ENCODE measurements at places on chromosomes 5 and 9. TPM values are rescaled to one million over a fixed set of nuclear protein-coding genes. Genes with fewer than 3 reads are reported as not detected.

OCLN gene
- total RNA-seq = 1.6 TPM

SLCO4C1 gene
- total RNA-seq = 0.46 TPM

OBP2B gene
- not detected for total RNA-seq

ZNF879 gene
- 5.2 TPM for total RNA-seq

TMED9 gene
- 129 TPM for total RNA-seq

DNA sequence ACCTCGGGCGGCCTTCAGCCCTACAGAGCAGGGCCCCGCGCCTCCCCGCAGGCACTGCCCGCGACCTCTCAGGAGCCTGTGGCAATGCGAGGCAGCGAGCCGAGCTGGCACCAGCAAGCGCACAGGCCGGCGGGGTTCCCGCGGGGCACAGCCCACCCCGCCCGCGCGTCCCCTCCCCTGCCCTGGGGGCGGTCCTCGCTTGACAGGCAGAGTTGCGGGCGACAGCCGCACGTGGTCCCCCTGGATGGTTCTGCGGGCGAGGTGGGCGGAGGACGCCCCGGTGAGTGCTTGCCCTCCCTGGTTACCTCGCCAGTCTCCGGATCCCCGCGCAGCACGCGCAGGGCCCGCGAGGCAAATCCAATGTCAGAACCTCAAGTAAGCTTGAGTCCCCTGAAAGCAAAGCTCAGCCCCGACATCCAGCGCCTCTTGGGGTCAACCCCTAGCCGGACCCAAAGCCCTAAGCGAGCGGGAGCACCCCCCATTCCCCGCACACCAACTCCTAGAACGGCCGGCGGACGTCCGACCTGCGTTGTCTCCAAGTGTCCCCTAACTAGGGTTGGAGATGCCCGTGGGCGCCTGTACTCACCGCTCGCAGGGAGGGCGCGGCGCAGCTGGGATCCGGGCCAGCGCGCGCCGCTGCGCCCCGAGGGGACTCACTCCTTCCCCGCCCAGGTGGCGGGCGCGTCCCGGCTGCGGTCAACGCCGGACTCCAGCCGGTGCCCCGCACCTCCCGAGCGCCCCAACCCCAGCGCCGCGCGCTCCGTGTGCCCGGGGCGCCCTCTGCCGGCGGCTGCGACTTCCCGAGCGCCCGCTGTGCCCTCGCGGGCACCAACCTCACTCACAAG is at the start of gene DRD1:
Gene DRD1 (minus strand): TSS at position 123 of the 845 bp plus-strand sequence. CDS start 1,083 bp downstream, outside the sequence.
- no peak within 1 kb of the TSS for H3K4me3 ChIP-seq
- DNase-seq = no peak
- H3K27me3 ChIP-seq = peaks cover 31% of the 10 kb centered on the region
- H3K4me1 ChIP-seq = peaks cover 11% of the 10 kb centered on the region
- H3K36me3 ChIP-seq = no peaks in the 10 kb centered on the region
- H3K27ac ChIP-seq = no peak within 1 kb of the TSS

- H3K27me3 ChIP-seq = no peaks in the 10 kb centered on the region
- H3K4me1 ChIP-seq = peaks cover 4% of the 10 kb centered on the region
- H3K36me3 ChIP-seq = no peaks in the 10 kb centered on the region
- no peak overlapping the region for H3K4me3 ChIP-seq
- H3K27ac ChIP-seq = no peak overlapping the region
- DNase-seq = no peak
Observed at GRCh38 chr5:32331217-32331934, 18.6 kb upstream of the MTMR12 start.

GRCh38 chr5:78649861-78650496 is 1.4 kb upstream of the LHFPL2 start:
- DNase-seq = no peak
- H3K36me3 ChIP-seq = no peaks in the 10 kb centered on the region
- no peak overlapping the region for H3K27ac ChIP-seq
- H3K4me1 ChIP-seq = peaks cover 28% of the 10 kb centered on the region

- no peaks in the 10 kb centered on the region for H3K27me3 ChIP-seq
- no peak overlapping the region for H3K27ac ChIP-seq
- DNase-seq = no peak
- no peaks in the 10 kb centered on the region for H3K36me3 ChIP-seq
Observed at GRCh38 chr5:59357381-59357977, 536.0 kb downstream of the PDE4D start.

DNA sequence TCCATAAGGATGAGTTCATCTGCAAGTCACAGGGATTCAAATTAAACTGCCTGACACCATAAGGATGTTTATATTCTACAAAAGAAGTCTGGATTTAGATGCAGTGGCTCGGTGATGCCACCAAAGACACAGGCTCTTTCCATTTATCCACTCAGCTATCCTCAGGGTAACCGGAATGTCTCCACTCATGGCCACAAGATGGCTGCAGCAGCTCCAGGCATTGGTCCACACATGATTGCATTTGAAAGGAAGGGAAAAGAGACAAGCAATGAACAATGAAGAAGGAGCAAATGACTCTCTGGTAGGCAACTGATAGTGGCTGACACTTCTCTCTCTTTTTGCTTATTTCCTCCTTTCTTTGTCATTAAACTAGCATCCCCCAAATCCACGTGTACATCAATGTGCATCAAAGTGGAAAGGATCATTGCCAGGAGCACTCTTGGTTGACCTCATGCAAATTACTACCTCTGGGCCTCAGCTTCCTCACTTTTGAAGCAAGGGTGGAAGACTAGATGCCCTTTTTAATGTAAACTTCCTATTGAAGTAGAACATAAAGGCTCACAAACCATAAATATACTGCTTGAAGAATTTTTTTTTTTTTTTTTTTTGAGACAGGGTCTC is 7.2 kb upstream of the SNX30 start:
- H3K27ac ChIP-seq = no peak overlapping the region
- H3K4me3 ChIP-seq = no peak overlapping the region
- H3K4me1 ChIP-seq = no peaks in the 10 kb centered on the region
- no peaks in the 10 kb centered on the region for H3K36me3 ChIP-seq
- DNase-seq = no peak
- H3K27me3 ChIP-seq = no peaks in the 10 kb centered on the region
